ENCODE measurements at places on chromosomes 13 and 19.

- peak; percentile 61 for DNase-seq
Measured at GRCh38 chr13:57627663-57628062, 3.9 kb upstream of the PCDH17 start.

GRCh38 chr13:45370922-45371406 lies 30.0 kb upstream of the TPT1 start:
- peak; percentile 71 for DNase-seq

DNA sequence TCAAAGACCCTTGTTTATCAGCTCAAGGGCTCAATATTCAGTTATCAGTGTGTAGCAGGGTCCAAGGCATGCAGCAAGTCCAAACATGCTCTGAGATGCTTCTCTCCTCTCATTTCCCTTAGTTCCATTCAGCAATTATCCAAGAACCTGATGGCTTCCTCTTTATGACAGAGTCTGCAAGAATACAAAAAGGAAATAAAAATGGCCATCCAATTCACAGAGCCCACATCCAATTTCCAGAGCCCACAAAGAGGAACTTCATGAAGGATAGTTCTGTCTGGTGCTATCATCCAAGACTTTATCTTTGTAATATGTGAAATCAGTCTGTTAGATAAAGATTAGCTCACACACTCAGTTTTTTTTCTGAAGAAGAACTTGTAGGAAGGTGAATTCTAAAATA lies 217.2 kb downstream of the LACC1 start:
- no peak for DNase-seq

DNA sequence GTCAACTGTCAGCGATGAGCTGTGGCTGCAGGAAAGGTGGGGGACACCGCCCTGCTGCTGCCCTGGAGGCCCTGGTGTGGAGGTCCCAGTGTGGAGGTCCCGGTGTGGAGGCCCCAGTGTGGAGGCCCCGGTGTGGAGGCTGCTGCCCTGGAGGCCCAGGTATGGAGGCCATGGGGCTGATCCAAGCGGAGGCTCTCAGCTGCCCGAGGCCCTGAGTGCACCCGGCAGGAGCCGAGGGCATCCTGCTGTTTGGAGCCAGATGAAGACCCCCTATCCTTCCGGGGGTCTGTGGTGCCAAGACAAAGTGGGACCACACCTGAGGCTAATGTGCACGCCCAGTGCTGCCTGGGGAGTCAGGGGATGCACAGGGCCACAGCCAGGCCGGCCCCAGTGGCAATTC lies 210.4 kb upstream of the SOX1 start:
- DNase-seq: no peak

GRCh38 chr19:50384685-50385535 lies 763 bp downstream of the POLD1 start:
- no peak for DNase-seq

GRCh38 chr19:45178262-45179071 lies at the start of gene BLOC1S3:
BLOC1S3 (plus strand) TSS chr19:45178784; CDS start chr19:45179297, 513 bp downstream.
- DNase-seq: peak; percentile 100

DNA sequence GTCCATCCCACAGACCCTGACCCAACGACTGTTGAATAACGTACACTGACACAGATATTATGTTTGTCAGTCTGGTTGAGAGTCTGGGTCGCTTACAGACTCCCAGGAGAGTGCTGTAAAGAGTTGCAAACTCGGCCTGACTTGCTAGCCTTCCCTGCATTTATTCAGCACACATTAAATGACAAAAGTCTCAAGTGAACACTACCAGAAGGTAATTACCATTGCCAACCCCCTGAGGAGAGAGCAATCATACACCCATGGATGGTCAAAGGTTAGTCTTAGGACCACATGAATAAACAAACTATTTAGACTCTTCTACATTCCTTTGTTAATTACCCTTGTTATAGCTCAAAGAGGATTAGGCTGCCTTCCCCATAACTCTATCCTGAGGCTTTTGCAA lies 1048.6 kb downstream of the PCDH17 start:
- no peak for DNase-seq

DNA sequence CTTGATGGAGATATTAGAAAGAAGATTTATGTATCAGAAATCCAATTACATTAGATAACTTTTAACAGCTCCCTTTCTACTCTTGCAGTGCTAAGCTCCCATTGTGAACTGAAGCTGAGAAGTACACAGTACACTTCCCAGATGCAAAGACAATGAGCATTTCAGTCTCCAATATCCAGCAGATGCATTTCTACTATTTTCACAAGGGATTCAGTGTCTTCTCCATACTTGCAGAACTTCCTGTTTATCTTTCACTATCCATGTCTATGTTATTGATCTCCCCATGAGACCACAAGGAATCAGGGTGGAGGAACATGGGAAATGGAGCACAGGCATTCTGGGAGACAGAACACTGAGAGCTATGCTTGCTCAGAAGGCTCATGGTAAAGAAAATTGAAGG lies 207.5 kb downstream of the ENOX1 start:
- no peak for DNase-seq

GRCh38 chr19:55525289-55526101 lies 11.4 kb downstream of the SBK2 start:
- no peak for DNase-seq
